ENCODE measurements at places on chromosomes 12 and 14. TPM values are rescaled to one million over a fixed set of nuclear protein-coding genes. Genes with fewer than 3 reads are reported as not detected.

DNA sequence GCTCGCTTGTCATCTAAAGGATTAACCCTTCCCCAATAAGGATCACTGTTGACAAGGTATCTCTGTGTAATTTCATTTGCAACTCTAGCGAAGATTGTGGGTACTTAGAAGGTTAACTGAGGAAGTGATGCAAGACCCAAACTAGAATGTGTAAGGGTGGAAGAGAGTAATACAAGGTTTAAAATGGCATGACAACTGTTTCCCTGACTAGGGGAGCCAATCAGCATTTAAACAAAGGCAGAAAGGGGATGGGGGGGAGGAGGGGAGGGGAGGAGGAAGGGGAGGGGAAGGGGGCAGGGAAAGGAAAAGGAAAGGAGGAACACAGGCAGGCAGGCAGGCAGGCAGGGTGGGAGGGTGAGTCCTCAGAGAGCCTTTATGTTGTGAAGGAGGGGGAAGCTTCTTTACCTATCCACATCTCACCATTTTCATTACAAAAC lies 31.1 kb downstream of the NRDE2 start:
- no peak for ATAC-seq

DNA sequence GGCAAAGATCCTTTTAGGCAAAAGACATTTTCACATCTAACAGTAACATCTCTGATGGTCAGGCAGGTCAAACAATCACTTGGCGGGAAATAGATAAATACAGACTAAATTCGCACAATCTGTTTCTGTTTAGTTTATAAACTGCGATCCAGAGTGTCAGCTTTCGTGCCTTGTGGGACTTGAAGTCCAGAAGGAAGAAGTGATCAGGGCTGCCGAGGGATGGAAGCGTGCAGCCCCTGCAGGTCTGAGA lies 245 bp upstream of the BRMS1L start:
- ATAC-seq, result no peak

- no peak for ATAC-seq
Observed at GRCh38 chr12:42946871-42947381, 357.4 kb upstream of the PRICKLE1 start.

DNA sequence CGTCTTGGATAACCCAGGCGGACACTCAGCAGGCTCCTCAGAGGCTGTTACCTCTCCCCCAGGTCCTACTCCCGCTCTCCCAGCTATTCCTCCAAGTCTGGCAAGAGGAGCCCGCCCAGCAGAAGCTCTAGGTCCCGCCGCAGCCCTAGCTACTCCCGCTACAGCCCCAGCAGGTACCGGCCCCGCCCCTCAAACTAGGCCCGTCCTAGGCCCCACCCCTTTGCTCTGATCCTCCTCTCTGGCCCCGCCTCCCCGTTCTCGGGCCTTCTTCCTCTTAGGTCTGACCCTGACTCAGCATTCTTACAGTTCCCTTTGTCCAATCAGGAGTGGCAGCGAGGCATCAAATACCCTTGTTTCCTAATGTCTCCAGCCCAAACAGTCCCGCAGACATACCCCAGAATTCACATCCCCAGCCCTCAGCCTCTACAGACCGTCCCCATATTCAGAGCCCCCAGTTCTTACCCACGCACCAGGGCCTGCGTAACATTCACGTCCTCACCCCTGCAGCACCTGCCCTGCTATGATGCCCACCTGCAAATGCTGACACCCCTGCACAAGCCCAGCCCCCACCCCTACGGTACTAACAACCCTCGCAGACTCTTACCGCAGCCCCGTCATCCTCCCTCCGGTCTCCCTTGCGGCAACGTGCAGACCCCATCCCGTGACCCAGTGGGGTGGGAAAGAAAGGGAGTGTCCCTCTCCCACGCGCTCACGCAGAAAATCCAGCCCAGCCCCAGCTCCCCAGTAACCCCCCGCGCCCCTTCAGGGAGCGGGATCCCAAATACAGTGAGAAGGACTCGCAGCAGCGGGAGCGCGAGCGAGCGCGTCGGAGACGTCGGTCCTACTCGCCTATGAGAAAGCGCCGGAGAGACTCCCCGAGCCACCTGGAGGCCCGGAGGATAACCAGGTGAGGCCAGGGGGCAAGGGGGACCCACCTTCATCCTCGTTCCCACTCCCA lies 25.0 kb upstream of the HSPB8 start:
- peak; percentile 50 for ATAC-seq

DNA sequence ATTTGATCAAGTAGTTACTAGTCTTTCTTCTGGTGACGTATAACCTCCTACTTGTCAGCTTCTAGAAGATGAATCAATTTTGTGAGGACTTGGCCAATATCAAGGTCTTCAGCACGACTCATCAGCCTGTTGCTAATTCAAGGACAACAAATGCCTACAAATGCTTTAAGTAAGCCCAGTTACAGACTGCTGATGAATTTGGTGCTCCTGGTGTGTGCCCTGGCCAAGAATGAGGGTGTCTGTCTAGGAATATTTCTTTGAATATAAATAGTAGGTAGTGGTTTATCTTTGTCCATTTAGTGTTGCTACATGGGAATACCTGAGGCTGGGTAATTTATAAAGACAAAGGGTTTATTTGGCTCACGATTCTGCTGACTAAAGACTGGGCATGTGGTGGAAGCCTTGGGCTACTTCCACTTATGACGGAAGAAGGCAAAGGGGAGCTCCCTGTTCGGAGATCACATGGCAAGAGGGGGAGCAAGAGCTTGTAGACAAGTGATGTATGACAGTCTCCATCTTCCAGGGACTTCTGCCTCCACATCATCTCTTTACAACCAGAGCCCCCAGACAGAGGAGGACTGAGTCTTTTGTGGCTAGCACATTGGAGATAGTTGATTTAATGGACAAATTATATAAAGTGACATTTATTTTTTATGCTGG lies 180.2 kb downstream of the CRADD start:
- ATAC-seq, result no peak

GRCh38 chr12:54442961-54443360 lies 23.9 kb upstream of the ITGA5 start:
- no peak for ATAC-seq

DNA sequence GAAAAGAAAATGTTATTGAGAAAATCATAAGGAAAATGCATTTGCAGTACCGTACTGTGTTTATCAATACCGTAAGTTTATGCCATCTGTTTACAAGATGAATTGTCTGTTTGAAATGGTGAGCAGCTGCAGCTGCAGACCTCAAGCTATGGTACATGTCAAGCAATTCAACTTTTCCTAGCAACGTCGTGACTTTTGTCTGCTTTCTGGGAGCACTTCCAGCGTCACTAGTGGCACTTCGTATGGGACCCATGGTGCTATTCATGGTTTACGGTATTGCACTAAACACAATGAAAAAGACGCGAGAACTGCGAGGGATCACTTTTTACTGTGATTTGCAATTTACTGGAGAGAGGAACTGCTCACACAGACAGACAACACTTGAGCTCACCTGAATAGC lies 160.8 kb downstream of the UNC79 start:
- ATAC-seq, result no peak

DNA sequence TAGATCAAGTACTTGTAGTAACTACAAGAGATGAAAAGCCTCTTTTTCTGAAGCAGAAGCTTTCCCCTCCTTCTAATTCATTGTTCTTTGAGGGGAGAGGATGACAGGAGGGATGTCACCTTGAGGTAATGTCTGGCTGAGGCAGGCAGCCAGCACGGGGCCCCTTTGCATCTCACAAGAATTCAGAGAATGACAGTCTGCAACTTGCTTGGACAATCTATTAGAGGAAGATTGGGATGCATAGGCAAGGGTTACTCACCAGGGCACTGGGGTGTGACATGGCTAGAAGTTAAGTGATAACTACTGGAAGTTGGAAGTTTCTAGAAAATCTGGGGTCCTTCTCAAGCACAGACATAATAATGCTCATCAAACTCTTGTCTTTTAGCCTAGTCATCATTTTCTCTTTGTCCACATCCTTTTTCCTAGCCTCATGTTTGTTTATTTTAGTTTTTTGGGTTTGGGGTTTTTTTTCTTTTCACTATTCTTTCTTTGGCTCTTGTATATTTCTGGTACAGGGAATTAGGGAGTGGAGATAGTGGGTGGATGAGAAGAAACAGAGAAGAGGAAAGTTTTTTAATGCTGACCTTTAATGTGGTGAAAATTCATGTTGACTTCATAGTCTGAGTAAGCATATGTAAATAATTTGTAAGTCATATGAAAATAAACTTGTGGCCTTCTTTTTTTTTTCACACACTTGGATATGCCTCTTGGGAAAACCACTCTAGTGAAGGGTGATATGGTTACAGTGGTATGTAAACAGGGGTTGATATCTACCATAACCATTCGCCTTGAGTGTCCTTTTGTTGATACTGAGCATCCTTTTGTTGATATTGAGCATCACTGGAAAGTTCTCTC lies 55.1 kb downstream of the TTLL5 start:
- ATAC-seq, result no peak

- ATAC-seq, result peak; percentile 65
Observed at GRCh38 chr12:62785941-62786559, 148.9 kb downstream of the PPM1H start.

- ATAC-seq, result peak; percentile 75
Observed at GRCh38 chr12:131229426-131230339, 276.0 kb downstream of the ADGRD1 start.

DNA sequence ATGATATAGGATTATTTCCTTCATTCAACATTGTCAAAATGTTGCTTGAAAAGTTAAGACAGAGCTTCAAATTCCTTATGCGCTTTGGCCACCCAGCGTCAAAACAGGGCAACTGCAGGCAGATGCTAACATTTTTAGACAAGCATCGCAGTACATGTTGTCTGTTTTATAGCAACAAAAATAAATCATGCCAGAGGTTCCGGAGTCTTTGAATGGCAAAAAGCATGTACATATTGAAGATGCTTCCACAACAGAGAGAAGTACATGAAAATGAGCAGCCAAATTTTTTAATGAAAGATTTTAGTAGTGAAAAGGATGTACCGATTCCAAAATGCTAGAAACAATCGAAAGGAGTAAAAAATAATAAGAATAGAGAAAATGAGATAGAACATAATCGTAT lies 49.8 kb upstream of the USP15 start:
- no peak for ATAC-seq

- peak; percentile 37 for ATAC-seq
Observed at GRCh38 chr12:124626971-124627411, 59.6 kb upstream of the NCOR2 start.

DNA sequence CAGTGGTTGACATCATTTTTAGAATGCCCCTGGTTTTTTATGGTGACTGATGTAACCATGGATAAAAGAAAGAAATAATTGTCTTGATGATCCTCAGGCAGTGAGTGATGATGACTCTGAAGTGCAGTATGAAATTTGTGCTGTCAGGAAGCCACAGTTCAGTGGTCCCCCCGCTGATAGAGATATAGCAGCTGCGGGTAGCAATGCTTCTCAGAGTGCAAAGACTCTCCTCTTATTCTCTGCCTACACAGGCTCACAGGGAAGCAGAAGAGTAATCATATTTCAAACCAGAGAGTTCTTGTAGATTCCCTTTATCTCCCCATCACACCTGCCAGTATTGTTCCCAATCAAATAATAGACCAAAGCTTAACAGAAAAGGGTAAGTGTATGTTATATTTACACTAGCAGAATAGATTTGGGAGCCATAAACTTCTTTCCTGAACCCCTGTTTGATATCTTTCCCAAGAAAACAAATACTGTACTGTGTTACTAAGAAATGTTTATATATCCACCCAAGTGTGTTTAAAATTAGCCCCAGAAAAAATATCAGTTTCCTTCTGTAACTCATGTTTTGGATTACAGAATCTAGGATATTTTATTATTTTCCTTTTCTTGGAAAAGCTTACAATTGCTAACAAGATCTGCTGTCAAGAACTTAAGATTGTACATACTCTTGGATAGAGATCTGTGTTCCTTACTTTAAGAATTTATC lies 1817.4 kb upstream of the FLRT2 start:
- no peak for ATAC-seq

GRCh38 chr14:29144621-29145020 lies 378.0 kb downstream of the FOXG1 start:
- ATAC-seq, result no peak

GRCh38 chr12:49568442-49569162 lies 660 bp upstream of the MCRS1 start:
- no peak for ATAC-seq

DNA sequence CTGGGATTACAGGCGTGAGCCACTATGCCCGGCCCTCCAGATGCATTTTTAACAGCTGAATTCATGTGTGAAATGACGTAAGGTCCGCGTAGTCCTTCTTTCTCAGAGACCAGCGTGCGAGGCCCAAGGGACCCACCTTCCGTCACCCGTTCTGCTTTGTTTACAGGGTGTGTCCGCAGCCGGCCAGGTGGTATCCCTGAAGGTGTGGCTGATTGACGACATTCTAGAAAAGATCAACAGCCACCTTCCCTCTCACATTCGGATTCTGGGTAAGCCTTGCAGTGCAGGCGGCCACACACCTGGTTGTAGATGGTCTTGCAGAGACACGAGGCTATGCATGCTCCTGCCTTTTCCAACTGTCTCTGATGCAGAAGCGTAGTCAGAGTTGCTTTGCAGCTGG lies 9.9 kb downstream of the PUS1 start:
- no peak for ATAC-seq

GRCh38 chr14:100076606-100077005 lies 11.4 kb downstream of the EVL start:
- peak; percentile 89 for ATAC-seq

DNA sequence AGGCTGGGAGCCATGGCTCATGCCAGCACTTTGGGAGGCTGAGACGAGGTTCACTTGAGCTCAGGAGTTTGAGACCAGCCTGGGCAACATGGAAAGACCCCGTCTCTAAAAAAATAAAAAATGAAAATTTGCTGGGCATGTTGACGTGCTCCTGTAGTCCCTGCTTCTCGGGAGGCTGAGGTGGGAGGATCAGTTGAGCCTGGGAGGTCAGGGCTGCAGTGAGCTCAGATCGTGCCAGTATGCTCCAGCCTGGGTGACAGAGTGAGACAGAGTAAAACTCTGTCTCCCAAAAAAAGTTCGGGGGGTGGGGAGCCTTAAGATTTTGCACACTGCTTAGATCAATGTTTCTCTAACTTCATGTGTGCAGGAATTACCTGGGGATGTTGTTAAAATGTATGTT lies 30.9 kb downstream of the ATP2A2 start:
- ATAC-seq, result no peak

GRCh38 chr12:130961921-130962451 lies 8.3 kb downstream of the ADGRD1 start:
- peak; percentile 69 for ATAC-seq

The CAPZA3 gene
- total RNA-seq, result not detected

The CD4 gene
- 2.6 TPM for total RNA-seq

The KRT6A gene
- total RNA-seq, result 2.7 TPM

The LBHD2 gene
- total RNA-seq, result not detected

The SMIM41 gene
- 4.9 TPM for total RNA-seq

The DAO gene
- total RNA-seq, result not detected

The ACVRL1 gene
- 133 TPM for total RNA-seq

The RNASE3 gene
- total RNA-seq, result not detected

The DPY19L2 gene
- 12.3 TPM for total RNA-seq

The VRTN gene
- total RNA-seq, result not detected

The AVPR1A gene
- total RNA-seq, result 5.4 TPM

The DIO2 gene
- 18.9 TPM for total RNA-seq

The SIX6 gene
- not detected for total RNA-seq

The RERGL gene
- 1.7 TPM for total RNA-seq

The SERPINA10 gene
- not detected for total RNA-seq

The PROX2 gene
- not detected for total RNA-seq
